ENCODE measurements at places on chromosomes 1 and 21.

- DNase-seq, result no peak
Measured at GRCh38 chr1:24944318-24944717, 14.2 kb upstream of the RUNX3 start.

GRCh38 chr1:62774971-62775595 lies 8.8 kb upstream of the ATG4C start:
- DNase-seq, result no peak

GRCh38 chr1:145706086-145706664 lies 993 bp downstream of the PDZK1 start:
- DNase-seq, result no peak

DNA sequence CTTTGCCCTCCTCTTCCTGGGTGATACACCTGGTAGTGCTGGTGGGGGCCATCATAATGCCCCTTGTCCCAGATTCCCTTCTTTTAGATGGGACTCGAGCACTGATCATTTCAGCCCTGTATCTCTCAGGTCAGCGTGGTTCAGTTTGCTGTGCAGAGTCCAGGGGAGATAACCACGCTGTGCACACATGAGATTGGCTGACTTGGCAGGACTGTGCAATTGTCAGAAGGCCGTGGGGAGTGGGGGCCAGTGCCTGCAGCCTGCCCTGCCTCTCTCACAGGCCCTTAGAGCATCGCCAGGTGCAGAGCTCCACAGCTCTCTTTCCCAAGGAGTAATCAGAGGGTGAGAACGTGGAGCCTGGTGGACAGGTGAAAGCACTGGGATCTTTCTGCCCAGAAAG lies 15.2 kb downstream of the EPHX1 start:
- DNase-seq, result no peak

DNA sequence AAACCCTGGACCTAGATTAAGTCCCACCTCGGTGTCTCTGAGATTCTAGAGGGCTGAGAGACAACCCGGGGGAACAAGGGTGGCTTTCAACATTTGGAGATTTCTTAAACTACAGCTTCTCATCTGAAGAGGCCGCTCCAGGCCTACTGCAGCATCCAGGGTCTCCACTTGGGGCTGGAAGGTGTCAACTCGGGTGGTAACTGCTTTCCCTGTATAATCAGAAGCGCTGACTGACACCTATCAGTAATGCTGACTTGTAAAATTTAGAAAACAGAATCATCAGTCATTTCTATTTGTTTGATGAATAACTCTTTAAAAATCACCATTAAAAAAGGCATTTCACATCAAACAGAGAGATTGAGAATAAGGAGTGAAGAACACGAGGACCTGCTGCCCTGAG lies 226.0 kb downstream of the PBX1 start:
- no peak for DNase-seq

DNA sequence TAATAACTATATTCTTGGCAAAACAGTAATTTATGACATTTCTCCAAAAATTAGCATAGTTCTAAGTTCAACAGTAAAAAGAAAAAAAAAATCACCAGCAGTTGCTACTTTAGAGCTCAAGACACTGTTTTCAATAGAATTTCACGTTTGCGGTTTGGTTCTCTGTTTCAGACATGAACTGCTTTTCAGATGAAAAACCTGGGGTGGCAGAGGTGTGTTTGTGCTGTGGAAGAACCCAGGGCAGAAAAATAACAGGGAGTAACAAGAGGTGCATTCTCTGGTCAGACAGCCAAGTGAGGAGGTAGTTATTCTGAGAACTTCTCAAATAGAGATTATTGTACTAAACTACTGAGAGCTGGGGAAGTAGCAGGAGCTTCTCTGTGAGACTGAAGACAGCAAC lies 9.0 kb downstream of the NRAS start:
- no peak for DNase-seq
